Omental fat pad (tissue), 4 donors: ENCODE measurements at places on chromosomes 11 and 22.

DNA sequence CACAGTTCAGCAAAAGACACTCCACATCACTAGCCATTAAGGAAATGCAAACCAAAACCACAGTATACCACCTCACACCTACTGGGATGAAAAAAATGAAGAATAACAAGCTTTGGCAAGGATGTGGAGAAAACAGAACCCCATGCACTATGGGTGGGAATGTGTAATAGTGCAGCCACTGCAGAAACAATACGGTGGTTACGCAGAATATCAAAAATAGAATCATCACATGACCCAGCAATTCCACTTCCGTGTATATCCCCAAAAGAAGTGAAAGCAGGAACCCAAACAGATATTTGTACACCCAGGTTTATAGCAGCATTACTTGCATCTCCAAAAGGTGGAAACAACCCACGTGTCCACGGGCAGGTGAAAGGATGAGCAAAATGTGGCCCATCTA, 20.8 kb downstream of the CARS1 start:
- DNase-seq: no peak

- DNase-seq: no peak
Measured at GRCh38 chr11:64885367-64886286, 7.2 kb upstream of the EHD1 start.

DNA sequence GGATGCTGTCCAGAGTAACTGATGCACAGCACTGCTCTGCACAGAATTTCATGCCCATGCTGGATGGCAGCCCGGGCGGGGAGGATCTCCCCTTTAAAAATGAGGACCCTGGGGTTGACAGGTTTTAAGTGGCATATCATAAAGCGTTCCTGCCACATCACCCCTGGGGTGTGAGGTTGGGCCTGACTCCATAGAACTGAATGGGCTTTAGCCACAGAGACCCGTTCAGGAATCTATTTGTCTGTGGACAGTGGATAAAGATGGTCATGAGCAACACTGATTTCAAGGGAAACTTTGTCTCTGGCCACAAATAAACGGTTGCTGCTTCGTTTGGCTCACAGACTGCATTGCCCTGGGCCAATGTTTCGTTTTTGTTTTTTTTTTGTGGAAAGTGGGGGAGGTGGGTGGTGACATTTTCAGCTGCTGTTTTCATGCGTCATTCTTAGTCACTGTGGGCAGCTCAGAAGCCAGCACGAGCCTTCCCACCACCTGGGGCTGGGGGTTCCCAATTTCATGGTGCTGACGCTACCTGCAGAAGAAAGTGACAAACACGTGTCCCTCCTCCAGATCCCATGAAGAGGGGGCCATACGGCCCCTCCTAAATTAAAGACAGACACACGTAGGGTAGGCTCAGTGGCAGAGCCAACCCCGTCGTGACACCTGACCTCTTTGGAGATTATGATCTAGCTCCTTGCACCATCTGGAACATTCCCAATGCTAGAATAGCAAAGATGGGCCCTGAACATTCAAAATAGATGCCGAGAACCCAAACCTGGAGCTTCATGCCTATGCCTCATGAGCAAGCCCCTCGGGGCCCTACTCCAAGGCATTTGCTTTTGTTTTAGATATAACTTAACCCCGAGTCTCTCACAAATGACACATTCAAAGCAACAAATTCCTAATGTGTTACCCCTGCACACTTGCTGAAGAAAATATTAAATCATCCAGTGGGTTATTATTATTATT, 54.8 kb upstream of the PHF21B start:
- DNase-seq: no peak

DNA sequence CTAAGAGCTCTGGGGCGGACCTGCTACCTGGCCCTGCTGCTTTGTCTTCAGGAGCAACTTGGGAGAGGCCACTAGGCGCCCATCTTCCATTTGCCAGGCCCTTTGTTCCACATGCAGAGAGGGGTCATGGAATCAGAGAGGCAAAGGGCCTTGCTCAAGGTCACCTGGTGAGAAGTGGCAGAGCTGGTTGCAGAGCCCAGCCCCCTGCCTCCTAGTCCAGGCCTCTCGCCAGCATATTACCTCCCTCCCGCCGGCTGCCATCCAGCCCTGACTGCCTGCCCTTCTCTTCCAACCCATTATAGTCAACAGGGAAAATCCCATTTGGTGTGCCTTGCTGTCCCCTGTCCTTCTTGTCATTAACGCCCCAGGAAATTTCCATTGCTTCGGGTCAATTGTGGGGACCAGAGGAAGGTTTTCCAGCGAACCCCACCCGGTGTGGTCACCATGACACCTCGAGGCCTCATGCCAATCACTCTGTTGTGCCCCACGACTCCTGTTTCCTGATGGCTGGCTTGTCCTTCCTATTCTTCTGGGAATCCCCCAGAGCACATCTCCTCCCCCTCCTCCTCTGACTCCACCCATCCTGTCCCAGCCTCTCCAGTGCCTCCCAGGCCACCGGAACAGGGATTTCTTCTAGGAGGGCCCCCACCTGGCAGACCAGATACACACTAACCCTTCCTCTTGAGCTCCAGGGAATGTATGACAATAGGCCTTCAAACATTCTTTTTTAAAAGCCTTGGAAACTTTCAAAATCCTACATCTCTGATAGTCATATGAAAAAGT, 77.0 kb downstream of the NECTIN1 start:
- DNase-seq: no peak

GRCh38 chr11:94599510-94599909, 32.3 kb downstream of the PIWIL4 start:
- no peak for DNase-seq

- no peak for DNase-seq
Measured at GRCh38 chr11:123516238-123516637, 86.2 kb downstream of the GRAMD1B start.

DNA sequence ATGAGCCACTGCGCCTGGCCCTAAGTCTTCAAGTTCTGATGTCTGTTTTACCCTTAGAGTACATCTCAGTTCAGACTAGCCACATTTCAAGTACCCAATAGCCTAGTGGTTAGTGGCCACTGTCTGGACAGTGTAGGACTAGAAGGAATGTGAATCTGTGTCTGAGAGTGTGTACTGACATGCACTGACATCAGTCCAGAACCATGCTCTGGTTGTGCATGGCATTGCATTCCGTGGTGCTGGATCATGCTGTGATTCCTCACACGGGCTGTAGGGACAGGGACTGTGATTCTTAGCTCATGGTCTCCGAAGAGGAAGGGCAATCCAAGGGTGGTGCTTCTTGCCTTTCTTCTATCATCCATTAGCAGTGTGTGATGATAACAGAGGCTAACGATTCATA, 41.1 kb downstream of the AMOTL1 start:
- DNase-seq: no peak

- DNase-seq: no peak
Measured at GRCh38 chr22:36569999-36570398, 41.0 kb upstream of the EIF3D start.

DNA sequence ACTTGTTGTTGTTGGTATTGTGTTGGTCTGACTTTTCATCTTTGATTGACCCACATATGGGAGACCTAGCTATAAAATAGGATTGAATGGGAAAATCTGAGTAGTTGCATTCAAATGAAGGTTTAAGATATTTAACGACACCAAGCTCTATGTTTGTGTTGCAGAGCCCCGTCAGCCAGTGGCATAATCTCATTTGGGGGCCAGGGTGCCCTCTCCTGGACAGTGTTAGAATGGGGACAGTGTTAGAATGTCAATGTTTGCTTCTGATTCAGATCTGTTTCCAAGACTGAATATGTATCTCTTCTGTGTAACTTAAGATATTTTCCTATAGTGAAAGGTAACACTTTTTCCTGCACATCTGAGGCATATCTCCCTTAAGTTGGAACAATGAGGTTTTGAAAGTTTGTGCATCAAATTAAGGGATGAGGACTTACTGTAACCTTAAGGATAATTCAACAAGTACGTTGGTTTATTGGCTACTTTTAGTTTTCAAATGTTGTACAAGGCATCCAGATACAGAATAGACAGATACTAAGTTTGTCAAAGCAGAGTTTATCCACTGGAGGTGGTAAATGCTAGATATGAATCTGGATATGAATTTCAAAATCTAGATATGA, 5.3 kb upstream of the OR52M1 start:
- DNase-seq: peak; percentile 66

- DNase-seq: no peak
Measured at GRCh38 chr22:41052661-41053490, 39.5 kb upstream of the EP300 start.

DNA sequence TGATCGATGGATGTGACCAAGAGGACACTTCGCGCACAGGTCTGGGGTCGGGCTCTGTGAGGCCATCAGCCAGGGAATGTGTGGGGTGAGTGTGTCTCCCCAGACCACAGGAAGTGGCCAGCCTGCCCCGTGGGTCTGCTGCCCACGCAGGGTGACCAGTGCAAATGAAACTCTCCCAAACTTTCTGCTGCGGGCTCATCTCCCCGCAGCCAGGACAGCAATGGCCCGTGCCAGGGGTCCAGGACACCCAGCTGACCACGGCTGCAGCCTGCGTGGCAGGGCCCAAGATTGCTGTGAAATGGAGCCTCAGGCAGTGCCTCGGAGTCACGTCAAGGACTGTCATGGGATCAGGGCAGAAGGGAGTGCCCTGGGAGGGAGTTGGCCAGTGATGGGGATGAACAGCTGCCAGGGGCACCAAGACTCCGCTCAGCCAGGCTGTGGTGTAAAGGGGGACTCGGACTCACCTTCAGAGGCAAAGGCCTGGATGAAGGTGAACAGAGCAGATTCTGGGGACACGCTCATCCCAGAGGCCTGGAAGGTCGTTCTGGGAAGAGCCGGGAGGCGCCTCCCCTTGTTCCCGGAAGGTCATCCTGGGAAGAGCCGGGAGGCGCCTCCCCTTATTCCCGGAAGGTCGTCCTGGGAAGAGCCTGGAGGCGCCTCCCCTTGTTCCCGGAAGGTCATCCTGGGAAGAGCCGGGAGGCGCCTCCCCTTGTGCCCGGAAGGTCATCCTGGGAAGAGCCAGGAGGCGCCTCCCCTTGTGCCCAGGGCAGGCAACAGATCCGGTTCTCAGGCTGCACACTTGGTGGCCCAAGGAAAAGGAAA, 252.6 kb downstream of the BRD1 start:
- DNase-seq: no peak

GRCh38 chr11:80330264-80330663, 889.4 kb upstream of the TENM4 start:
- no peak for DNase-seq

GRCh38 chr11:86500500-86501140, 125.9 kb downstream of the CCDC81 start:
- no peak for DNase-seq

DNA sequence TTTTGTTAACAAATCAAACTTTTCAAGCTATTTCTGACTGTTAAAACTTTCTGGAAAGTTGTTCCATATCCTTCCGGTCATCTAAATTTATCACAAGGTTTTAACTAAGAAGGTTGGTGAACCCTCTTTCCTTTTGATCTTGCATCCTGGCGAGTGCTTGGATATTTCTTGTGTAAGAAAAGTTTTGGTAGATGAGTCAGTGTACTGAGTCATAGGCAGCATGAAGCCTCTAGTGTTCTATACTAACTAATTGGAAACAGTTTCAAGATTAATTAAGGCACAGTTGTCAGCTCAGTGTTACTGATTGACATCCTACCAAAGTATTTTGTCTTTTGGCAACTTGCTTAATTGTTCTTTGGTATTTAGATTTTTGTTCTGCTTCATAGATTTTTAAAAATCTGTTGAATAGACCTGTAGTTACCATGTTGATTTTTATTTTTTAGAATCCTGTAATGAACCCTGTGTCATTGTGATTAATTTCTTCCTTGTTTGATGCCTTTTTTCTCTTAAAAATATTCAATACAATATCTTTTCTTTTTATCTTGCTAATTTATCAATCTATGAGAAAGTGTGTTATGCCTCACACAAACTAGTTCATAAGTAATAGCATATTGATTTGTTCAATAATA, 38.0 kb downstream of the METTL15 start:
- DNase-seq: no peak

DNA sequence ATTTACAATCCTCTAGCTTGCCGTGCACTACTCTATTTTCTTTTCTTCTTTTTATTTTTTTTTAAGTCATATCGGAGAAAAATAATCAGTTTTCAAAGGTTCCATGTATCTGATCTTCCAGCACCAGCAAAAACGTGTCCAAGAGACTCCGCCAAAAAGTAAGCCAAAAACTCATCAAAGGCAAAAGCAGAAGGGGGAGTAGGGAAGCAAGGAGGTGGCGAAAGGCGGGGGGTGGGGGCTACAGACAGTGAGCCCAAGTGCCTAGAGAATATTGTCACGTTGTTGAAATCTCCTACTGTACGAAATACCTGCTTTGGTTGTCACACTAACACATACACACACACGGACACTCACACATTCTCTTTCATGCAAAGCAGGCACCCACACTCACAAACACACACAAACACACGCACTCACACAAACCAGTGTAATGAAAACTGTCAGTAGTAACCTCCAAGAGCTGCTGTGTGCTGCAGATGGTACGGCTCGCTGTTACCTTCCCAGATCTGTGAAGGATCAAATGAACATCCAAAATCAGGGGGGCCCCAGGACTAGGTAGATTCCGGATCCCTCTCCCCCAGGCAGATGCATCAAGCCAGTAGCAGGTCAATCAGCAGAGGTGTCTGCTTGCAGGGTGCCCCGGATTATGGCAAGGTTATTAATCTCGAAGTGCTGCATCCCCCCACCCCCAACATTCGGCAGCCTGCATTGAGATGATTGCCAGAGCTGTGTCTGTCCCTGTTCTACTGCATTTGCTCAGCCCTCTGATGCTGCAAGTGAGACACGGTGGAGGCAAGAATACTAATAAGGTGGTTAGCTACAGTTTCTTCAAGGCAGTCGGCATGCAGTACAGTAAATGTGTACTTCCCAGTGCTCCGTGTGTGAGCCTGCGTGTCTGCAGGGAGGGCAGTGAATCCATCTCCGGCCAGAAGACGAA, at the start of gene LRRC4C:
LRRC4C (minus strand) TSS at position 188 of the 937 bp plus-strand sequence.
- no peak for DNase-seq

GRCh38 chr11:79486242-79486984, 45.6 kb upstream of the TENM4 start:
- DNase-seq: no peak

- no peak for DNase-seq
Measured at GRCh38 chr11:63906585-63906984, 10.4 kb downstream of the RCOR2 start.

DNA sequence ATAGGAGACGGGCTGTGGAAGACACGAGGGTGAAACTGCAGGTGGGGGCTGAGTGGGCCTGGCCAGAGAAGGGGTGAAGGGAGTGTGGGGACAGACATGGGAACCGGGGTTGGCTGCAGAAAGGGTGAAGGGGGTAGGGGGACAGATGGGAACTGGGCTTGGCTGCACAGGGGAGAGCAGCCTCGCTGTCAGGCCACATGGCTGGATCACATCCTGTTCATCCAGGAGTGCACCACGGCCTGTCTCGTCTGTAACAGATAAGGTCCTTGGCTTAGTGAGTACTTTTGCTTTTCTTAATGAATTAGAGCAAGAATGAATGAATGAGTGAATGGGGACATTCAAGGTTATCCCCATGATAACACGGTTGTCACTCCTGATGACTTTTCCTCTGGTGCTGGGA, 13.5 kb downstream of the FBLN1 start:
- no peak for DNase-seq

GRCh38 chr22:20175597-20175900, 24.7 kb upstream of the CCDC188 start:
- DNase-seq: no peak
